Regular cardiac myocyte (primary cell): ENCODE measurements at places on chromosomes 6 and 20. TPM values are rescaled to one million over a fixed set of nuclear protein-coding genes. Genes with fewer than 3 reads are reported as not detected.

LHFPL5 gene
- total RNA-seq, result not detected in 2 replicates

LY6G5B gene
- 2.0 and 2.3 TPM in 2 replicates for total RNA-seq

DPM1 gene
- 88.5 and 89.0 TPM in 2 replicates for total RNA-seq

DAAM2 gene
- total RNA-seq, result 36.9 and 37.4 TPM in 2 replicates

OPRM1 gene
- not detected in 2 replicates for total RNA-seq

BLOC1S5 gene
- total RNA-seq, result 15.1 and 16.3 TPM in 2 replicates
